ENCODE measurements at places on chromosomes 1 and 21. TPM values are rescaled to one million over a fixed set of nuclear protein-coding genes. Genes with fewer than 3 reads are reported as not detected.

- DNase-seq, result no peak
Observed at GRCh38 chr1:239233626-239234025, 152.7 kb upstream of the CHRM3 start.

The EPS15 gene
- 75.5 TPM for total RNA-seq

DNA sequence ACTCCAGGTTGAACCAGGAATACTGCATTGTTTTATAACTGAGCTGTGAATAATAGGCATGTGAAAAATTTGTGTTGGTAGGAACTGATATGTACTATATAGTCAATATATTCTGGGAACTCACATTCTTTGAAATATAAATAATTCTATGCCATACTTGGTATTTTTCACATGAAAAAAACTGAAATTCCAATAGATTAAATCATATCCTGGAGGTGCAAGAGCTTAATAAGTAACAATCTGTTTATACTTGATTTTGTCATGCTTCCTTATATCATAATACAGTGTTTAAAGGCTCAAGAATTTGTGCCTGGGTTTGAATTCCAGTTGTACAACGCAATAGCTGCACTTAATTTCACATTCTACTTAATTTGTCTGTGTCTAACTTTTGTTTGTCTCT, 387.0 kb downstream of the USP25 start:
- peak; percentile 89 for DNase-seq

The FBXO2 gene
- 2.6 TPM for total RNA-seq

- DNase-seq, result peak; percentile 27
Observed at GRCh38 chr1:185862235-185862634, 128.0 kb downstream of the HMCN1 start.

DNA sequence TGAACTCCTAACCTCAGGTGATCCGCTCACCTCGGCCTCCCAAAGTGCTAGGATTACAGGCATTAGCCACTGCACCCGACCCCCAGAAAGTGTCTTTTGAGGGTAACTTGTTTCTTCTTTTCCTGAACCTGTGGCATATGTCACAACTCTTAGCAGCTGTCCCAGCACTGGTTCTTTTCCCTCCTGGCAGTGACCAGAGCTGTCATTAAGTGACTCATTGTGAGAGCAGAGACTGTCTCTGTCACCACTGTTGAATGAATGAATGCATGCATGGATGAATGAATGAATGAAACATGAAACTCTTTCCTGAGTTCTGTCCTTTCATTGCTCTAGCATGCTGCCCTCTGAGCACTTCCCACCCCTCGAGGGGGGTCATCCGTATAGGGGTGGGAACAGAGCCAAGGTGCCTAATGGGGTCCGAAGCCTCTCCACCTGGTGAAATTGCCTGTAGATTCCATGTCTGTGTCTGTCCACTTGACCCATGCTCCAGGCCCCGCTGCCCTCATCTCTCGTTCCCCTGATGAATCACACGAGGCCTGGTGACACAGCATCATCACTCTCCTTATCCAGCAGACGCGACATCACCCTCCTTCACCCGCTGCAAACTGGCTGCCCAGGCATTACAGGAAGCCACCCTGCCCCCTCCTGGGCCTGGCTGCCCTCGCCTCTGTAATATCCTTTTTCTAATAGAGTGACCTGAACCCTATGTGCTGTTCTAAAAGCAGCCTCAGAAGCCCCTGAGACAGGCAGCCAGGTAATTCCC, 75.0 kb downstream of the IGSF21 start:
- no peak for DNase-seq

The SPRR2G gene
- not detected for total RNA-seq

DNA sequence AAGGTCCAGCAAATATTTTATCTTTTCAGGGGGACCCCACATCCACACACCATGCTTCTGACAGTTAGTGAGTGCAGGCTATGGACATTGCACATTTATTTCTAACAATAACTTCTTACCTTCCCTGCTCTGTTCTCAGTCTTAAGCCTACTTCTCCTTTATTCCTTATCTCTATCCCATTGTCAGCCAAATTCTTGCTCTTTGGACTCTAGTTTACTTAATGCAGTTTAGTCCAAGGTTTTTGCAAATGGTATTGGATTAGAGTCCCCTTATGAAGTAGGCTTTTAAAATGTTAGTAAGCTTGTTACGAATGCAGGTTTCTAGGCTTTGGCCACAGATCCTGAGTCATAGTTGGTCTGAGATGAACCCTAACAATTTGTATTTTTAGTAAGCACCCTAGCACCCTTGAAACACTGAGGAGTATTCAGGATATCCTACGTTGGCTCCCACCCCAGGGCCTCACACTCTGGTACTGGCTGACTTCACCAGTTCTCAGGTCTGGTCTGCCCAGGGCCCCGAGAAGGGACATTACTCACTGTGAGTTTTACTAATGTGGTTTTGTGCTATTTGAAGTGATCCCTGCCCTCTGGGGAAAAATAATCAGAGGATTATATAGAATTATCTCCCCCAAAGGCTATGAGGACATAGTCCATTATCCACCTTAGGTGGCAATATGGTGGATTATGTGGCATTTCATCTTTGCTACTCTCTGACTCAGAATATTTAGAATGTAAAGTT, 239.5 kb downstream of the TGFB2 start:
- DNase-seq, result no peak

DNA sequence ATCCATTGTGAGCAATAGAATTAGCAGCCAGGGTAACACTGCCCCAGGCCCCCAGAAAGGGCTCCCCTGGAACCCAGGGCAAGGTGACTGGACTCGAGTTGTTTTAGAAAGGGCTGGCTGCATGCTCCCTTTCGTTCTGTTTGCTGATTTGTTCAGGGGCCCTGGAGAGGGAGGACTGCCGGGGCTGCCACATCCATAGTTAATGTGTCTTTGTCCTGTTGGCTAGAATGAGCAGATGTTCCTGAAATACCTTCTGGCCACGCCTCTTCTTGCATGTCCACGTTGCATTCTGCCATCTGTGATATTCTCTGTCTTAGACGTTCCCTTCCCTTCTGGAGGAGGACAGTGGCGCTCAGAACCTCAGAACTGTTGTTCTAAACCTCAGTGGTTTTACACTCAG, 118.8 kb downstream of the AJAP1 start:
- DNase-seq, result no peak

DNA sequence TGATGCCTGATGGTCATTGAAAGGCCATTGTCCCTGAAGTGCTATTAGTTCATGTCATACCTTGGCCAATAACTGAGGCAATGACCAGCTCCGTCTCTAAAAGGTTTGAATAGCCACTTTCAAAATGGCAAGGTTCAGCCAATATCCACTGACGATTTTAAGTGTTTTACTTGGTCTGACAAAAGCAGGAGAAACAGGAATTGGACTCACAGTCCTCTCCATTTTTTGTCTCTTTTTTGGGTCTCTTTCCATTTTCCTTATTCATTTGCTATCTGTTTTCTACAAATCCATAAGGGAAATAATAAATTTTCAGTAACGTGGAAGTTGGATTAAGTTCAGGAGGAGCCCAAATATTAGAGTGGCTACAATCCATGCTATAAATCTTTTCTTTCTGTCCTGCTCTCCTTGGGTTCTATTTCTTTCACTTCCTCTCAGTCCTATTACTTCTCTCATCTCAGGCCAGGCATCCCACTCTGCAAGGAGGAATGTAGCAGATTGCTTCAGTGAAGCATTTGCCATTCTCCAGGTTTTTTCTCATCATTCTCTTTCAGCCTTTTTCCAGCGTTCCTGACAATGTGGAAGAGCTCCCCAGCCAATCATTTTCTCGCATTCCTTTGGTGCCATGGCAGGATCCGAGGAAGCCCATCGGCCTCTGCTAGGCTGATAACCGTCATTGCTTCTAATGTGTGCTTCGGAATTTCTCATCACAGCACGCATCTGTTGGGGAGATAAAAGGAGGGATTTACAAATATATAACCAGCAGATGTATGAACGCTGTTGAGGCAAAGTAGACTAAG, 414.5 kb downstream of the ADGRL2 start:
- DNase-seq, result no peak

GRCh38 chr1:213104604-213105003, 53.6 kb downstream of the RPS6KC1 start:
- no peak for DNase-seq

The FBLIM1 gene
- total RNA-seq, result 17.3 TPM

GRCh38 chr1:67149179-67149770, 14.5 kb upstream of the C1orf141 start:
- peak; percentile 76 for DNase-seq

The LAMC2 gene
- 2.8 TPM for total RNA-seq

DNA sequence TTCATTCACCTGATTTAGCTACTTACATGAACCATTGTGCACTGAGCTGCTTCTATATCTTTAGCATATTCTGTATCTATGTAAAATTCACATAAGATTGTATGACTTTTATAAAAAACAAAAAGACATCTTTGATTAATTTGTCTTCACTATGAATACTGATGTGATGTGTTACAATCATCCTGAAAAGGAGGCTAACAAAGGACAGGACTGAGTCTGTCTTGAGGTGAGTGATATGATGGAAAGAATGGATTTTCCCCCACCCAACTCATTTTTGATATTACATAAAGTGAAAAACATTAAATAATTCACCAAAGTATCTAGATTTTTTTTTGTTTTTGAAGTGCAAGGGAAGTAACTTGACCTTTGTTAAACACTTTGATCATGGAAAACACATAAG, 9.8 kb downstream of the PTPRC start:
- no peak for DNase-seq

- no peak for DNase-seq
Observed at GRCh38 chr1:214665606-214666110, 62.7 kb downstream of the CENPF start.

DNA sequence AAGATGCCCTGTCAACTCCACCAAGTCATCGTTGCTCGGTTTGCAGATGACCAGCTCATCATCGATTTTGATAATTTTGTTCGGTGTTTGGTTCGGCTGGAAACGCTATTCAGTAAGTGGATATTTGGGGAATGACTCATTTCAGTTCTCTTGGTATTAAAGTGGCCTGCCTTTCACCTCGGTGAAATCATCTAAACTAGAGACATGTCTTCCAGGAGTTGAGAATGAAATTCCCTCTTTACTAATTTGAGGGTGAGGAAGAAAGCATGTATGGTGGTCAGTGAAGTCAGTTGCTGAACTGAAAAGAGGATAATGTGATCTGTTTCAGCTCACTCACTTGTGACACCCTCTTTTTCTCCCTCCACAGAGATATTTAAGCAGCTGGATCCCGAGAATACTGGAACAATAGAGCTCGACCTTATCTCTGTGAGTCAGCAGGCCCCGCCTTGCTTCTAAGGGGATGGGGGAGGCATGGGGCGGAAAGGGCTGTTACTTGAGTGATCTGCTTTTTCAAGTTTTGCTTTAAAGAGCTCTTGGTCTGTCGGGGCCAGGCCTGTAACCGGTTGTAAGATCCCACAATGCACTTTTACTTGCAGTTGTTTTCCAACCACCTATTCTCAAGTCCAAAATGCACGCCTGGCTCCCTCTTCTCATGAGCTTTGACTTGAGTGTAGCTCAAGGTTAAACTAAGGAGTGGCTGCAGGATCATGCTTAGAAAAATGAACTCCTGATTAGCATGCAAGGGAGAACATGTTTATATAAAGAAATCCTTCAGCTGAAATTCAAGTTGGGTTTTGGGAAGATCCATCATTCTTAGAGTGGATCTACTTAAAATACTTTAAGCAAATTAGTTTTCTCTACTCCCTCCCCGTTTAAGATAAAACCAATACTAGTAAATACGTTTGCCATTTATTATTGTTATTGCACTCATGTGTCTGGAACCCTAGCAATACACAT, 59.8 kb downstream of the CAPN2 start:
- DNase-seq, result peak; percentile 94

DNA sequence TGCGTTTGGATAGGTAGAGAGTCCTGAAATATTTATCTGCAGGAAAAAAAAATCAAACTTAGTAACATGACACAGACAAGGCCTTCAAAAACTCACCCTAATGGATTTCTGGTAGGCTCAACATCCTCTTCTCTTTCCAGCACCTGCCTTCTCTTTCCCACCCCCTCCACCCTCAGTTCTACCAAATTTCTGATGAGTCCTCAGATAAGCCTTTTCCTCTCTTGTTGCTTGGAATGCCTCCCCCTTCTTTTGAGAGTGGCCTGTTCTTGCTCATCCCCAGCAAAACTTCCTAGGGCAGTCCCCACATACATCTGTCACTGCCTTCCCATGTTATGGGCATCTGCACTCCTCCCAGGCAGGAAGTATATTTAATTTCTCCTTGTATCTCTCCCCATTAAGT, 7.6 kb upstream of the LBR start:
- no peak for DNase-seq

The SHISAL2A gene
- not detected for total RNA-seq

DNA sequence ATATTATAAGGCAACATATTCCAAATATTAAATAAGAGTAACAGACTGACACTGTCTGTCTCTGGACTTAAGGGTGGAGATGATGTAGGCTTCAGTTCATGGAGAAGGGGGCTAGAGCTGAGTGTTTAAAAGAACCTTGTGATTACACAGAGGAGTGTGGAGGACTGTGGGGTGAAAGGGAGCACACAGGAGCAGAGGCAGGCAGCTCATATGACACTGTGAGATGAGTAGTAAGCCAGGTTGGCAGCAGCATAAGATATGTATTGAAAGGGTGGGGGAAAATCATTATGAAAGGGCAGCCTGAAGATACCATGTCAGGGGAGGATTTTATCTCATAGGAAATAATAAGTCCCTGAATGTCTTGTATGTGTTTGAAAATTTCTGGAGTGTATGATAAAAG, 104.5 kb downstream of the AK5 start:
- no peak for DNase-seq

DNA sequence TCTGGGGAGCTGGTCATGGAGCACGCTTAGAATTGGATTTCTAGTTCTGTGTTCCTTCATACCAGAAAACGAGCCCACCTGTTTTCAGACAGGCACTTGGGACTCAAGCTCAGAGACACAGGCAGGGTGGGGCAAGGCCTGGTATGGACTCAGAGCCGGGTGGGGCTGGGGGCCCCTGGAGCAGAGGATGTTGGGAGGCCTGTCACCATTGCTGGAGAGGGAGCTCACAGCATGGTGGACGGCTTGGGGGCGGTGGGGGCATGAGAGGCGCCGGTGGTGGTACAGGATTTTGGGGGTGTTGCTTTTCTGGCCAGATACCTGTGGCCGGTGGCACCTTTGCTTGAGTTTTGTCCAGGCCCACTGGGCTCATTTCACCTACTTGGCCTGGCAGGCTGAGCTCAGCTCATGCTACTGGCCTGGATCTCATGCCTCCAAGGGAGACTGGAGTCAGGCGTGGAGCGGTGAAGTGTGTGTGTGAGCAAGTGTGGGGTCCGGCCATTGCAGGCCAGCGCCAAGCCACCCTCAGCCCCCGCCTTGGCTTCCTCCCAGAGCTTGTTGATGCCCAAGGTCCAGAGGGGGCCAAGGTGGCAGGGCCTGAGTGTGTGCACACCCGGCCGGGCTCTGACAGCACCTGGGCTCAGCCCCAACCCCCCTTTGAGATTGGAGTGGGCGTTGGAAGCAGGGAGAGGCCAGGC, 8.7 kb downstream of the SLX9 start:
- DNase-seq, result no peak

DNA sequence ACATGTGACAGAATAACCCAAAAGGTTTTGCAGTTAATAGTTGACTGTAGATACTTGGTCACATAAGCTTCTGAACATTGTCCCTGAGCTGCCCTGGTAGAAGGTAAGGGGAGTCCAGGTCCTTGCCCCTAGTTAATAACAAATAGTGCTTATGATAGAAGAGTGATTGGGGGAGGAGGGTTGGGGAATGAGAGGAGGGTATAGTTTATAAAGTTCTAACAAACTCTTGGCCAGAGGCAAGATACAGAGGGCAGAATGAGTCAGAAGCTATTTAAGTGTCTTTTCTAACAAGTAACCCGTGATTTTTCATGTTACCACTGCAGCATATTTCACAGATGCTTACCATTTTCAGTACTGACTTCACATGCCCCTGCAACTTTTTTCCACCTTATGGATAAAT, 26.7 kb upstream of the MYOCOS start:
- DNase-seq, result peak; percentile 74
